ENCODE measurements at places on chromosomes 6 and 20. TPM values are rescaled to one million over a fixed set of nuclear protein-coding genes. Genes with fewer than 3 reads are reported as not detected.

DNA sequence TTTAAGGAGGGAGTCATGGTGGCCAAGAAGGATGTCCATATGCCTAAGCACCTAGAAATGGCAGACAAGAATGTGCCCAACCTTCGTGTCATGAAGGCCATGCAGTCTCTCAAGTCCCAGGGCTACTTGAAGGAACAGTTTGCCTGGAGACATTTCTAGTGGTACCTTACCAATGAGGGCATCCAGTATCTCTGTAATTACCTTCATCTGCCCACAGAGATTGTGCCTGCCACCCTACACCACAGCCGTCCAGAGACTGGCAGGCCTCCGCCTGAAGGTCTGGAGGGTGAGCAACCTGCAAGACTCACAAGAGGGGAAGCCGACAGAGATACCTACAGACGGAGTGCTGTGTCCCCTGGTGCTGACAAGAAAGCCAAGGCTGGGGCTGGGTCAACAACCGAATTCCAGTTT is 115.0 kb downstream of the HFE start:
- DNase-seq, result no peak

DNA sequence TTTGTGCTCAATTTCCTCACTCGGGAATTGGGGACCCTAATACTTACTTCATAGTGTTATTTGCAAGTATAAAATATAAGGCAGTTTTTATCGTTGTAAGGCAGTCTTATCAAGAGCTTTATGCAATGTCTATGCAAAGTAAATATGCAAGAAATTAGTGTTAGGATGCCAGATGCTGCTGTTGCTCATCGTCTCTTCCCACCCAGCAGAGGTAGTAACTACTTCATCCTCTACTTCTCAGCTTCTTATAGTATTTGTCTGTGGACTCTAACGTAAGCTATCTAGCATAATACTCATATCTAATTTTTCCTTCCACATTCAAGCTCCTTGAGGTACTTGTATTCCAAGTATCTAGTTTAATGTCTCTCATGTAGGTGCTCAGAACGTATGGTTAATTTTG is 11.6 kb downstream of the PLCG1 start:
- no peak for DNase-seq

DNA sequence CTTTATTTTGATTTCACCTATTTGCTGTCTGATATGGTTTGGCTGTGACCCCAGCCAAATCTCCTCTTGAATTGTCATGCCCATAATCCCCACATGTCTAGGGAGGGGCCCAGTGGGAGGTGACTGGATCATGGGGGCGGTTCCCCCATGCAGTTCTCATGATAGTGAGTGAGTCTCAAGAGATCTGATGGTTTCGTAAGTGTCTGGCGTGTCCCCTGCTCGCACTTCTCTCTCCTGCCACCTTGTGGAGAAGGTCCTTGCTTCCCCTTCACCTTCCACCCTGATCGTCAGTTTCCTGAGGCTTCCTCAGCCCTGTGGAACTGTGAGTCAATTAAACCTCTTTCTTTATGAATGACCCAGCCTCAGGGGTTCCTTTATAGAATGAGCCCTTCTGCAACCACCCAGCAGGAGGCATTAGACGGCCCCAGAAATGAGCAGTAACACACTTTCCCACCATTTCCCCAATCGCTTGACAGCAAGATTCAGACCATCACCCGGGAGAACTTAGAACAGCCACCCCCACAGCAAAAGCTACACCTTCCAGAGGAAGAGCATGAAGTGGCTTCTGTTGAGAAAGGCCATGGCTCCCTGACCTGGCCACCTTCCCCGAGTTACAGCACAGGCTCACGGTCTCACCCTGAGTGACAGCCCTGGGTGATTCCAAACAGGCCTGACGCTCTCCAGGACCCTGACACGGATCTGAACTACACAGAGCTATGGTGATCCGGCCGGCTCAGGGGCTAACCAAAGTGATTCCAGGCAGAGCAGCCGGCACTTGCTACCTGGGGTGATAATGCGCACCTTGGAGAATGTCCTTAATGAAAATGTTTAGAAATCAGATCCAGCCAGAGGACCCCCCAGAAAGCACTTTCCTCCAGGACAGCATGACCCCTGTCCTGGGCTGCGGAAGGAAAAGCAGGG is 131.2 kb upstream of the CDH4 start:
- peak; percentile 11 for DNase-seq

DNA sequence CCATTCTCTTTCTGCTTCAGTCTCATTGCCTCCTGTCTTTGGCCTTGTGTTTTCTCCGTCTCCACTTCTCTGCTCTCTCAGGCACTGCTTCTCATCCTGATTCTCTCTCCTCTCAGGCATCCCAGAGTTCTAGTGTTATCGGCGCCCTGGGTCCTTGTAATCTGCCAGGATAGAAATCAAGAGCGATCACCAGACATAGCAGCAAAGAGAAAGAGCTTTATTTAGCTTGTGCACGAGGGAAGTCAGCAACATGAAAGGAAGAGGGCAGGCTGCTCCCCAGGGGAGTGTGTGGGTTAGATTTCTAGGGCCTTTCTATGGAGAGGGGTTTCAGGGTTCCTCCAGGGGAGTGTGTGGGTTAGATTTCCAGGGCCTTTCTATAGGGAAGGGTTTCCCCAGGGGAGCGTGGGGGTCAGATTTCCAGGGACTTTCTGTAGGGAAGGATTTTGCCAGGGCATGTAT is 32.5 kb downstream of the SUN5 start:
- no peak for DNase-seq

DNA sequence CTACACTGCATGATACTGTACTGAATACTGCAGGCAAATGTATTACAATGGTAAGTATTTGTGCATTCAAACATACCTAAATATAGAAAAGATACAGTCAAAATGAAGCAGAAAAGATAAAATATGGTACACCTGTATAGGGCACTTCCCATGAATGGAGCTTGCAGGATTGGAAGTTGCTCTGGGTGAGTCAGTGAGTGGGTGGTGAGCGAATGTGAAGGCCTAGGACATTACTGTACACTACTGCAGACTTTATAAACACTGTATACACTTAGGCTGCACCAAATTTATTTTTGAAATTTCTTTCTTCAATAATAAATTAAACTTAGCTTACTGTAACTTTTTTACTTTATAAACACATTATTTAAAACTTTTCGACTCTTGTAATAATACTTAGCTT is 213.1 kb downstream of the ATXN1 start:
- DNase-seq, result no peak

GRCh38 chr20:7346562-7346961 is 579.1 kb downstream of the BMP2 start:
- DNase-seq, result no peak

Gene ENPP4
- 11.6 TPM for polyA plus RNA-seq
